Renal pelvis (tissue), 12 donors: ENCODE measurements at places on chromosomes 11 and 22. TPM values are rescaled to one million over a fixed set of nuclear protein-coding genes. Genes with fewer than 3 reads are reported as not detected.

GRCh38 chr22:49847751-49848689, 5.6 kb upstream of the ZBED4 start:
- DNase-seq = no peak

DNA sequence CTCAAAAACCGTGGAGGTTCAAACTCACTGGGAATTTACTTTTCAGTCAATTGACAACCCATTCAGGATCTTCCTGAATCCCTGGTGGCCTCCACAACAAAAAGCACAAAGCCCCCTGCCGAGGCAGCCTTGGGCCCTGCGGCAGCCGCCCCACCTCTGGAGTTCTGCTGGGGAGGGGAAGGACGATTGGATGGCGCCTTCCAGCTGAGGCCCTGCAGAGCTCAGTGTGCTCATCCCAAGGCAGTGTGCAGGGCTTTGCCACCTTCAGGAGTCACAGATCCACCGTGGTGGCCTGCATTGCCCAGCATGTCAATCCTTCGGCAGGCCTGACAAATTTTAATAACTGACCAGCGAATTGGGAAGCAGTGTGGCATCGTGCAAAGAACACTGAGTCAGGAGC, 7.4 kb downstream of the ZFTA start:
- DNase-seq = no peak

RFPL2 gene
- 0.73 TPM for polyA plus RNA-seq

GRCh38 chr11:103234974-103235373, 125.7 kb downstream of the DYNC2H1 start:
- no peak for DNase-seq

RTN4R gene
- polyA plus RNA-seq = 11.2 TPM
